ENCODE measurements at places on chromosomes 11 and 22. TPM values are rescaled to one million over a fixed set of nuclear protein-coding genes. Genes with fewer than 3 reads are reported as not detected.

ARHGAP20 gene
- 0.03 TPM for polyA plus RNA-seq

STK33 gene
- 8.8 TPM for polyA plus RNA-seq

CSNK2A3 gene
- polyA plus RNA-seq: 0.50 TPM

OR56A5 gene
- 0.08 TPM for polyA plus RNA-seq

KCNJ5 gene
- 0.05 TPM for polyA plus RNA-seq

SERPING1 gene
- polyA plus RNA-seq: 78.8 TPM

TSGA10IP gene
- 8.2 TPM for polyA plus RNA-seq

BBS1 gene
- 19.5 TPM for polyA plus RNA-seq

OR5T2 gene
- polyA plus RNA-seq: not detected

UPK3A gene
- 2.4 TPM for polyA plus RNA-seq

KRTAP5-9 gene
- not detected for polyA plus RNA-seq

ART1 gene
- polyA plus RNA-seq: not detected

OR52E8 gene
- polyA plus RNA-seq: not detected

LRRN4CL gene
- polyA plus RNA-seq: 0.05 TPM

PLAAT2 gene
- 0.42 TPM for polyA plus RNA-seq

NAV2 gene
- 35.6 TPM for polyA plus RNA-seq

MEI1 gene
- 0.38 TPM for polyA plus RNA-seq

ARFGAP3 gene
- polyA plus RNA-seq: 9.7 TPM

TMEM25 gene
- polyA plus RNA-seq: 26.8 TPM

SCYL1 gene
- 77.7 TPM for polyA plus RNA-seq

MS4A6A gene
- polyA plus RNA-seq: not detected

MIAT gene
- 27.6 TPM for polyA plus RNA-seq

FGF4 gene
- 0.57 TPM for polyA plus RNA-seq

OPCML gene
- polyA plus RNA-seq: 7.3 TPM

CEND1 gene
- polyA plus RNA-seq: 1.3 TPM

HBG2 gene
- polyA plus RNA-seq: 0.23 TPM

SLC17A6 gene
- 0.06 TPM for polyA plus RNA-seq

POU2AF1 gene
- not detected for polyA plus RNA-seq

FAM83F gene
- polyA plus RNA-seq: 8.6 TPM

LDLRAD3 gene
- 22.8 TPM for polyA plus RNA-seq

C11orf52 gene
- polyA plus RNA-seq: 2.7 TPM

C11orf91 gene
- polyA plus RNA-seq: not detected

BMAL1 gene
- polyA plus RNA-seq: 6.9 TPM

FREY1 gene
- 0.32 TPM for polyA plus RNA-seq

CHADL gene
- polyA plus RNA-seq: 2.2 TPM

TMEM126A gene
- 58.7 TPM for polyA plus RNA-seq

ASRGL1 gene
- polyA plus RNA-seq: 19.9 TPM

SMC1B gene
- 0.02 TPM for polyA plus RNA-seq

SYT8 gene
- polyA plus RNA-seq: not detected

FAR1 gene
- 17.2 TPM for polyA plus RNA-seq

KCNK4 gene
- polyA plus RNA-seq: not detected

SCO2 gene
- polyA plus RNA-seq: 2.5 TPM

TMEM86A gene
- polyA plus RNA-seq: 2.4 TPM
